Stimulated activated CD4-positive, alpha-beta T cell treated with anti-CD3 and anti-CD28 coated beads, TNF-alpha, amount 100 ng/mL, for 1 hour (primary cell): ENCODE measurements at places on chromosomes 3 and 15.

GRCh38 chr15:49023354-49023753 lies 22.9 kb downstream of the SECISBP2L start:
- no peak for DNase-seq

DNA sequence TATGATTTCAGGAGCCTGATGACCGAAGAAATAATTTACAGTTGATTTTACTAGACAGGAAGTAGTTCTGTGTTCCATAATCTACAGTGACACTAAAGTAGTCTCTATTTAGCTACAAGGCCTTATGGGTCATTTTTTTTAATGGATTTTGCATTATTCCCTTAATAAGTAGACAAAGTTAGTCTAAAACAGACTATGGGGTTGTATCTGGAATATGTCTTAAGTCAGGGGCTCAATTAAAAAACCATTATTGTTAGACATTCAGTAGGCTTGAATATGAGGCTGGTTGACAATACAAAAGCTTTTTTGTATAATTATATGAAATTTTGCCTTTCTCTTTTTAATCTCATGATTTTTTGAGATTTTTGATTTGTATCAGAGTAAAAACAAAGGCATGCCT lies 820.0 kb upstream of the SEMA6D start:
- no peak for DNase-seq

DNA sequence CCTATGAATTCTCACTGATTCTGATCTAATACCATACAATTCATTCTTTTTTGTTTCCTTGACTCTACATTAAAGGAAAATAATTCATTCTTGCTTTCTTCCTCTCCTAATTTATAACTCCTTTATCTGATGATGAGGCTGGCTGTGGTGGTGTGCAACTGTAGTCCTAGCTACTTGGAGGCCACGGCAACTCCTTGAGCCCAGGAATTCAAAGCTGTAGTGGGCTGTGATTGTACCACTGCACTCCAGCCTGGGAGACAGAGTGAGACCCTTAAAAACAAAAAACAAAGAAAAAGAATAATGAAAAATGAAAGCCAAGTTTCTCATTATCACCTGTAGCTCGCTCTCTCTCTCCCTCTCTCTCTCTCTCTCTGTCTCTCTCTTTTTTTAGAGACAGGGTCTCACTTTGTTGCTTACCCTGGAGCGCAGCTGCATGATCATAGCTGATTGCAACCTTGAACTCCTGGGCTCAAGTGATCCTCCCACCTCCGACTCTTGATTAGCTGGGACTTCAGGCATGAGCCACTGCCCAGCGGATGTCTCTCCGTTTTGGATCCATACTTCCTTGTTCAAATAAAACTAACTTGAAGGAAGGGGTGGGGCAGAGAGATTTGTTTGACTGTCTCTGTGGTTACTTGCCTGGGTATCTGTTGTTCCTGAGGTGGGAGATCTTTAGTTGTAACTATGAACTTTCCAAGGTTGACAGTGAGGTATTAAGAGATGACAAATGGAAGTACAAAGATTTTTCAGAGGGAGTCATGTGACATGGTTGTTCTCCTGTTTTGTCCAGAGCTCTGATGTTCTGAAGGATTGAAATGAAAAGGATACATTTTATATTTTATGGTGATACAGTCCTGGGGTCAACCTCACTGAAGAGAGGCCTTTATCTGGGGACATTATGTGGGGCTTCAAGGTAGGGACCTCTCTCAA lies 46.9 kb downstream of the STARD9 start:
- DNase-seq, result no peak

GRCh38 chr3:16392065-16392464 lies 121.4 kb downstream of the RFTN1 start:
- DNase-seq, result no peak

DNA sequence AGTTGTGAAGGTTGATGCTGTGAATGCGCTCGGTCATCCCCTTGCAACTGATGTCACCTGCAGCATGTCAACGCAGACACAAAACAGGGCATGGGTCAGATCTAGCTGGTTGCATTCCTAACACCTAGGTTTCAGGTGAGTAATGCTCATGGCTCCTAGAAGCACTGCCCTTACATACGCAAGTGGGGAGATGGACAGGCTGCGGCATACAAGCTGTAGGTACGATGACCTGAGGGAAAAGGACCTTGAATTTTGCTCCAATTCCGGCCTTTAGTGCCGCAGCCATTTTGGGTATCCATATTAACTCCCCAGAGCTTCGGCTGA lies 58.0 kb downstream of the TIGIT start:
- no peak for DNase-seq

DNA sequence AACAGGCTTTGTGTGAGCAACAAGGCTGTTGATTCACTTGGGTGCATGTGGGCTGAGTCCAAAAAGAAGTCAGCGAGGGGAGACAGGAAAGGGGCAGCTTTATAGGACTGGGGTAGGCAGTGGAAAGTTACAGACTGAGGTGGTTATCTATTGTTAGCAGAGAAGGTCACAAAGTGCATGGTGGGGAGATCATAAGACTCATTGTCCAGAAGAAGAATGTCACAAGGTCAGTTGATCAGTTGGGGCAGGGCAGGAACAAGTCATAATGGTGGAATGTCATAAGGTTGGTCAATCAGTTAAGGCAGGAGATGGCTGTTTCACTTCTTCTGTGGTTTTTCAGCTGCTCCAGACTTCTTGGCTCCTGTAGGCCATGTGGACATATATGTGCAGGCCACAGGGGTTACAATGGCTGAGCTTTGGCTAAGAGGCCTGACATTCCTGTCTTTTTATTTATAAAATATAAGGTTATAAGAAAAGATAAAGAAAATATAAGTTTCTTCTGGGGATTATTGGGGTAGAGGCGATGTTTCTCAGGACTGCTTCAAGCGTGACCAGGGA lies 69.5 kb upstream of the SNTN start:
- DNase-seq, result no peak

DNA sequence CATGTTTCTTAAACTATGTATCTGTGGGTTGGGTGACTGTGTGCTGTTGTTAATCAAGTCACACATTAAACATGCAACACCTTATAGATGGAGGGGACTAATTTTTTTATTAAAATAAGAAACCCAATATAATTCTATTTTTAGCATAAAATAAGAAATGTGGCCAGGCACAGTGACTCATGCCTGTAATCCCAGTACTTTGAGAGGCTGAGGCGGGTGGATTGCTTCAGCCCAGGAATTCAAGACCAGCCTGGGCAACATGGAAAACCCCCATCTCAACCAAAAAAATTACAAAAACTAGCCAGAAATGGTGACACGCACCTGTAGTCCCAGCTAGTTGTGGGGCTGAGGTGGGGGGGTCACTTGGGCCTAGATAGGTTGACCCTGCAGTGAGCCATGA lies 1021.0 kb downstream of the EPHA3 start:
- no peak for DNase-seq

DNA sequence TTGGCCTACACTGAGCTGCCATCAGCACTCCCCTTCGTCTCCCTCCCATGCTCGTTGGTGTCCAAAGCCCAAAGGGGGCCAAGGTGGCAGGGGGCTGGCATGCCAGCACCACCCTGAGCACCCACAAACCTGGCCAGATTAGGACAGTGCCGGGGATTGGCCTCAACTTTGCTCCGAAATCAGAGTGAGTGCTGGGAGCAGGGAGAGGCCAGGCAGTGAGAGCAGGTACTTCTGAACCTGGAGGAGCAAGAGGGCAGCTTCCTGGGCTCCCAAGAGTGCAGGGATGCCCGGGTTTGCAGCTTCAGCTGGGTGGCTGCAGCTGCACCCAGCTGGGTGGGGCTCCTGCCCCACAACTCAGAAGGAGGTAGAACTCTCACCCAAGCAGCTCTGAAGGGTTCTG lies 563.0 kb downstream of the SI start:
- no peak for DNase-seq

GRCh38 chr3:39325236-39325635 lies 4.3 kb upstream of the CCR8 start:
- DNase-seq, result no peak

DNA sequence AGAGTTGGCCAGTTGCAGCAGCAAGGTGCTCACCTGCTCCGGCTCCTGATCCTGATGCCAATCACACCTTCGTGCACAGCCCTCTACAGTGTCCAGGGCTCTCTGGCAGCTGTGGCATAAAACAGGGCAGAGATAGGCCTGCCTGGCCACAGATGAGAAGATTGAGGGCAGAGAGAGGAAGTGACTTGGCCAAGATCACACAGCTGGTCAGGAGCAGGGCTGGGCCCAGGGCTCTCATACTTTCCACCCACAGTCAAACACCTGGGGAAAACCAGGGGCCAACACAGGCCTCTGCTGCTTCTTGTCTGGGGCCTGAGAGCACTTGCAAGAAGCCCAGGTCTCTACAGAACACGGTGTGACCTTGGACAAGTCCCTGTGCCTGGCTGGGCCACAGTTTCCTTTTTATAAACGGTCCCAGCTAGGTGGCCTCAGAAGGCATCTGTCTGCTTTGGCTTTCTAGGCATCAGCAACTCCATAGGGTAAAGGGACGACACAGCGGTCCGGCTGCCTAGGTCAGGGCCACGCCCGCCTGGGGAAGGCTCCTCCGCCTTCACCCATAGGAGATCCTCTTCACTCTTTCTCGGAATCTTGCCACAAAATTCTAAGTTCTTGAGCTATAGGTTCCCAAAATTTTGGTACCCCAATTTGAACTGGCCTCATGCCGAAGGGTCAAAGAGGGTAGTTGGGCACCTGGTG lies 3.1 kb downstream of the ATP2B2 start:
- DNase-seq, result no peak

- no peak for DNase-seq
Measured at GRCh38 chr3:192911293-192911692, 6.4 kb downstream of the MB21D2 start.

GRCh38 chr3:26350853-26351252 lies 271.7 kb upstream of the LRRC3B start:
- no peak for DNase-seq

- no peak for DNase-seq
Measured at GRCh38 chr3:106570426-106570825, 701.6 kb upstream of the CBLB start.
